Suppressor macrophage (primary cell): ENCODE measurements at places on chromosomes 4 and X.

- DNase-seq, result peak; percentile 29
These were observed 23.2 kb downstream of the DIAPH2 start for GRCh38 chrX:96707804-96708203.

DNA sequence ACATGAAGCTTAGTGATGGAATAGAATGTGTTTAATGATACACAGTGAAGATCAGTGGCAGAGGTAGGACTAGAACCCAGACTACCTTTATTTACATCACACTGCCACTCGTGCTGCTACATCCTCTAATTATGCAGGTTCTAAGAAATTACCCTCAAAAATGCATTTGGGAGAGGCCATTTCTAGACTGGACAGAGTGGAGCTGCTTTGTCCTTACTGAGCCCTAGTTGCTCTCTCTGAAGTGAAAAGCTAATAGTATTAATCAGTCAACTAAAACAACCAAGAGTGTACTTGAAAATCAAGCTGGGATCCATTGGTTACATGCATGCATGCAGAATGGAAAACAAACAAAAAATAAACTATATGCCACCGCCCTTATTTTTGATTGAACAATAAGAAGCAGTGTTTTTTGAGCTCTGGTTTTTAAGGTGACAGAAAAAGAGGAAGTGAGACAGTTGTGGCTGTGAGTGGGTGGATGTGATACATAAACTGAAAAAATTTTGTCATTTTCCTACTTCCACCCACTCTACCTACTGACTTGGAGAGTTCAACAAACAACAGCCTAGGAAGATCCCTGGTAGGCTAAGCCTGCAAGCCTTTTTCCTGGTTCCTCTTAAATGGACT lies 6.8 kb upstream of the VSIG4 start:
- peak; percentile 63 for DNase-seq

- DNase-seq, result no peak
These were observed 1176.8 kb downstream of the FAM133A start for GRCh38 chrX:94850811-94851210.

DNA sequence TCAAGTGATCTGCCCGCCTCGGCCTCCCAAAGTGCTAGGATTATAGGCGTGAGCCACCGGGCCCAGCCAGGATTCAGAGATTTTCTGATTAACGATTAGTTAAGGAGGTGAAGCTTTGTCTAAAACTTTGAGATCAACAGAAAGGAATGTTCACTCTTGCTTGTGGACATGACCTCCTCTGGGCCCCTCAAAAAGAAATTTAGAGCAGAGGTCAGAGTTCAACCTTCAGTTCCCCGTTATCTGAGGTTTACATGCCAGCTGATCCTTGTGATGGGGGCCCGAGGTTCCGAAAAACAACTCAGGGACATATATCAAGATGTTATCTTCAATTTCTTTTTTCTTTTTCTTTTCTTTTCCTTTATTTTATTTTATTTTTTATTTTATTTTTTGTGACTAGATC lies 54.6 kb downstream of the DDX3X start:
- no peak for DNase-seq

- DNase-seq, result peak; percentile 2
These were observed 195.5 kb upstream of the VEGFC start for GRCh38 chr4:176988226-176988625.

DNA sequence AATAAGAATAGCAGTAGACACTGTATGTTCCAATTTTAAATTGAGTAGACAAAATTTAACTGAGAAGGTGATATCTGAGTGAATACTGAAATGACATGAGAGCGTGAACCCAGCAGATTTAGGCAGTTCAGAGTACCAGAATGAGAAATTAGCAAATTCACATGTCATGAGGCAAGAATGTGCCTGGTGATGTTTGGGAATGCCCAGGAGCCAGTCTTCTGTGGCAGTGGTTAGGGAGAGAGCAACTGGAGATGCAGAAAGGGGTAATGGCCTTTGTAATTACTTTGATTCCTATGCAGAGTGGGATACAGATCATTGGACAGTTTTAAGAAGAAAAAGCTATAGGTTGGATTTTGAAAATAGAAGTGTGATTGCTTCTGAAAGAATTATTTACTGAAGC lies 621.9 kb downstream of the TECRL start:
- DNase-seq, result no peak

DNA sequence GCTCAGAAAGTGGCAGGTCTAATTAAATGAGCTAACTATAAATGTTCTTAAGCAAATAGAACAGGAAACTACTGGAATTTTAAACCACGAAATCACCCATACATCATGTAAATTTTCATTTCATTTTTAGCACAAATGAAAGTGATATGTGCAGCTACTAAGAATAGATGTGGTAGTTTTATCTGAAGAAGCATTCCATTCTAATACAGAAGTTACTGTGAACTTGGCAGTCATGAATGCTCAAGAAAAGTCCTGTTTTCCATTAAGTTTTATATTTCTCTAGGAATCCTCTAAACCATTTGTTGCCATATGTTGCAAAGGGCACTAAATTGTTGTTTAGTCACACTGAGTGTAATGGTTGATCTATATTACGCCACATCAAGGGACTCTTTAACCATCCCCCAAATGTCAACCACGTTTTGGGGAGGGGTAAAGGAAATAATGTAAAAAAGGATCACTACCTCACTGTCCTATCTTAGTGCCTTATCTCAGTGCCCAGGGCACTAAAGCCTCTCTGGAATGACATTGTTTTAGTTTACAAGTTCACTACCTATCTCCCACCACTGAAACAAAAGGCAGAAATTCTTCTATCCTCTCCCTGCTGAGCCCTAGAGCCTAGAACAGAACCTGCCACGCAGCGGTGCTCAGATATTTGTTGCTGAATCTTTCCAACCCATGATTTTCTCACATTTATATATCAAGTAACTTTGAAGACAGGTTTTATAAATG lies 118.0 kb downstream of the SHISA3 start:
- no peak for DNase-seq

GRCh38 chr4:30653291-30653690 lies 66.9 kb upstream of the PCDH7 start:
- DNase-seq, result no peak

GRCh38 chrX:50978920-50979682 lies 68.6 kb downstream of the BMP15 start:
- no peak for DNase-seq

- no peak for DNase-seq
These were observed 19.0 kb downstream of the IQSEC2 start for GRCh38 chrX:53262189-53262917.

- no peak for DNase-seq
These were observed 332.3 kb upstream of the HTR2C start for GRCh38 chrX:114251575-114251974.

GRCh38 chr4:45183905-45184304 lies 457.5 kb upstream of the GNPDA2 start:
- no peak for DNase-seq

- no peak for DNase-seq
These were observed 63.5 kb upstream of the EMCN start for GRCh38 chr4:100581337-100581736.

GRCh38 chrX:46649421-46650260 lies 76.1 kb downstream of the CHST7 start:
- DNase-seq, result peak; percentile 78

- DNase-seq, result no peak
These were observed 150.1 kb downstream of the DIPK2B start for GRCh38 chrX:45050558-45050957.

- DNase-seq, result peak; percentile 78
These were observed 46.9 kb upstream of the MSANTD1 start for GRCh38 chr4:3201718-3202702.

- DNase-seq, result no peak
These were observed 140.0 kb downstream of the EVC2 start for GRCh38 chr4:5568336-5568735.

- DNase-seq, result peak; percentile 79
These were observed 53.9 kb upstream of the RPS6KA3 start for GRCh38 chrX:20320461-20321159.

DNA sequence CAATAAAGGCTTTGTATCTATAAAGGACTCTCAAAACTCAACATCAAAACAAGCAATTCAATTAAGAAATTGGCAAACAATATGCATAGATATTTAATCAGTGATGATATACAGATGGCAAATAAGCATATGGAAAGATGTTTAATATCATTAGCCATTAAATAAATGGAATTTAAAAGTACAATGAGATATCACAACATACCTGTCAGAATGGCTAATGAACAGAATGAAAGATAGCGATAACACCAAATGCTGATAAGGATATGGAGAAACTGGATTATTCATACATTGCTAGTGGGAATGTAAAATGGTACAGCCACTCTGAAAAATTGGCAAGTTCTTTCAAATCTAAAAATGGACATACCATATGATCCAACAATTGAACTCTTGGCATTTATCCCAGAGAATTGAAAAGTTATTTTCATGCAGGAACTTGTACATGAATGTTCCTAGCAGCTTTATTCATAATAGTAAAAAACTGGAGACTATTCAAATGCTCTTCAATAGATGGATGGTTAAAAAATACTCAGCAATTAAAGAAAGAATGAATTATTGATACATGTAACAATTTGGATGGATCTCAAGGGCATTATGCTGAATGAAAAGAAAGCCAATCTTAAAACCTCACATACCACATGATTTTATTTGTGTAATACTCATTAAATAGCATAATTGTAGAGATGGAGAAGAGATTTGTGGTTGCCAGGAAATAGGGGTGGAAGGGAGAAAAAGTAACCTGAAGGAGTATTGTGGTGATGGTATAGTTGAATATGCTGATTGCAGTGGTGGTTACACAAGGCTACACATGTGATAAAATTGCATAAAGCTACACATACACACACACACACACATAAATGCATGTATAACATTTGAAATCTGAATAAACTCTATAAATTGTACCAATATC lies 45.9 kb upstream of the ALG13 start:
- DNase-seq, result no peak

DNA sequence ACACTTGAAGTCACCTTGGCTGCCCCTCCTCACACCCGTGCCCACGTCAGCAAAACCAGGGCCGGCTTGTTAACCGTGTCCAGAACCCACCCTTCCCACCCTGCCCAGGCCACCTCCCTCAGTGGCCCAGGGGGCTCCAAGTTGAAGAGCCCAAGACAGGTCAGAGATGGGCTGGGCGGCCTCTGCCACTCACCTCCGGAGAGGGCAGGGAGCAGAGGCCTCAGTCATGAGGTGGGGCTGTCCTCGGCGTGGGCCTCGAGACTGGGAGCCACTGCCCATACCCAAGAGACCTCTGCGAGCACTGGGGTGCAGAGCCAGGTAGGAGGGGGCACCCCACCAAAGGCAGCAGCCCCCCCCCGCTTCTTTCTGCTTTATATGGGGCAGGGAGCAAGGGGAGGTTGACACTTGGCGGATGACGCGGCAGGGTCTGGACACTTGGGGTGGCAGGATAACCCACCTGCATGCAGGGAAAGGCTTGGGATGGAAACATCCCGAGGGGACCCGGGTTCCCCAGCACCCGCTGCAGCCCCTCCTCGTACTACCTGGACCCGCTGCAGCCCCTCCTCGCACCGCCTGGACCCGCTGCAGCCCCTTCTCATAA lies 38.0 kb upstream of the SPON2 start:
- no peak for DNase-seq

DNA sequence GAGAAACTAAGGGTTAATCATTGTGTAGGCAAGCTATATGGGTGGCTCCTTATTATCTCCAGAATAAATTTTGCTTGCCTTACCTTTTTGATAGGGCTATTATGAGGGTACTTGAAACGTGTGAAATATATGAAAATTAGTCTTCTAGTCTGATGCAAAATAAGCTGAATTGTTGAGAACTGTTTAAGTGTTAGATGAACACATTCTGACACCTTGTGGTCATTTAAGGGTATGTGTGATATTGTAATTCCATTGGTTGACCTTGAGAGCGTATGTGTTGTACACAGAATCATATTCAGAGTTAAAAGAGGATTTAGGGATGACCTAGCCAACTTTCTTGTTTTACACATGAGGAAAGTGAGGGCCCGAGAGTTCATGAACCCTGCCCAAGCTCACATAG lies 44.6 kb upstream of the LINC00632 start:
- DNase-seq, result no peak

DNA sequence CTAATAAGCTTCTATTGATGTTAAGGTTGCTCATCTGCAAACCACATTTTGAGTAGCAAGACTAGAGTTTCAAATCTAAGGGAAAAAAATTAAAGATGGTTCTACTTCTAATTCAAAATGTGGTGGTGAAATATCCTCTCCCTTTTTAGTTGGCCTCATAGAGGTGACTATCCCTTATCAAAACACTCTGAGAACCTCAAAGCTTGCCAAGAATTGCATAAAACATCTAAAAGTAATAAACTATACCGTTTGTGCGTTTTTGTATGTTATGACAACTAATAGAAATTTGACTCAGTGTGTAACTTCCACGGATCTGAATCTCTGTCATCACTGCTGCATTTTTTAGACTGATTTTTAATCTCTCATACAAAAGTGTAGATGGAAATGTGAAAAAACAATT lies 672.8 kb upstream of the GALNT7 start:
- DNase-seq, result no peak

DNA sequence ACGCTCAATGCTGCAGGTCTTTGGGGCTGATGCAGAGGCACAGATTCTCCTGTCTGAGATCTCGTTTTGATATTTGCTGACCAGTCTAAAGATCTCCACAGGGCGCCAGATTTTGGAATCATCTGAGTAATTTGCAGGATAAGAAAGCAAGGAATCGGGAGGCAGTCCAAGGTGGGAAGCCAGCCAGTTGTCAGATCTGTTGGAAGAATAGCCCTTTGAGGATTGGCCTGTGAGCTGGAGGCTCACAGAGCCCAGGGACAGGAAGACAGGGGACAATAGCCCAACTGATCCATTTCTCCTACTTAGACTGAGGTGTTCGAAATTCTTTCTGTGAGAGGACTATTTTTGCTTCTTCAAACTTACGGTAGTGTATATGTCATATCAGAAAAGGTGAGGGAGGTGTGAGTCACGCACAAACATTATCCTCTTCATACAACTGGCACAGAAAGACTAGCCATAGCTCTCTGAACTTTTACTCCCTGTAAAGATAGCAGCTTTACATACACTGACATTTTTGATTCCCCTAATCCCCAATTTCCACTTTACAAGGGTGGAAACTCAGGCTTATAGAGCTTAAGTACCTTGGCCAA lies 8.8 kb downstream of the DIPK2B start:
- DNase-seq, result no peak

GRCh38 chr4:62301500-62301899 lies 1101.4 kb downstream of the ADGRL3 start:
- no peak for DNase-seq

DNA sequence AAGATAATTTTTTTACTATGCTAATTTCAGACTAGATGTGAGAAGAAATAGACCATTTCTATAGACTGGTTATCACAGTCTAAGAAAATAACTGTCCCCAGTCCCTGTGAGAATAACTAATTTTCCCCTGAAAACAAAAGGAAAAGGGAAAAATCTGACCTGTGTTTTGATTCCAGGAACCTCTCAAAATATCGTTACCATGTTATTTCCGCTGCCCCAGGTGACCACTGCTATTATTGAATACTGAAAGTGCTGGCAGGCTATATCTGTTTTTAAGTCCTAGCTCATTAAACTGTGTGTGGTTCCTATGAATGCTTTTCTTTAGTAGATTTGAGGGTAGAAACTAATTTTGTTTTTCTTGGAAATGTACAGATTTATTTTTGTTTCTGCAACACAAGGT lies 83.6 kb downstream of the GAB1 start:
- no peak for DNase-seq

- DNase-seq, result no peak
These were observed 22.5 kb downstream of the PTTG2 start for GRCh38 chr4:37982736-37983135.

- no peak for DNase-seq
These were observed 500.1 kb downstream of the TRAM1L1 start for GRCh38 chr4:116585246-116585645.

- DNase-seq, result peak; percentile 85
These were observed 2.0 kb upstream of the ATRX start for GRCh38 chrX:77788050-77788449.

- DNase-seq, result no peak
These were observed 43.8 kb upstream of the LAS1L start for GRCh38 chrX:65578346-65578745.

- DNase-seq, result no peak
These were observed 206.8 kb downstream of the PDGFC start for GRCh38 chr4:156764846-156765245.
